Uterus (tissue), 4 donors: ENCODE measurements at places on chromosomes 4 and X.

- DNase-seq, result no peak
Observed at GRCh38 chr4:898123-898522, 34.0 kb downstream of the GAK start.

GRCh38 chrX:18389966-18390365 lies 35.4 kb upstream of the CDKL5 start:
- no peak for DNase-seq

DNA sequence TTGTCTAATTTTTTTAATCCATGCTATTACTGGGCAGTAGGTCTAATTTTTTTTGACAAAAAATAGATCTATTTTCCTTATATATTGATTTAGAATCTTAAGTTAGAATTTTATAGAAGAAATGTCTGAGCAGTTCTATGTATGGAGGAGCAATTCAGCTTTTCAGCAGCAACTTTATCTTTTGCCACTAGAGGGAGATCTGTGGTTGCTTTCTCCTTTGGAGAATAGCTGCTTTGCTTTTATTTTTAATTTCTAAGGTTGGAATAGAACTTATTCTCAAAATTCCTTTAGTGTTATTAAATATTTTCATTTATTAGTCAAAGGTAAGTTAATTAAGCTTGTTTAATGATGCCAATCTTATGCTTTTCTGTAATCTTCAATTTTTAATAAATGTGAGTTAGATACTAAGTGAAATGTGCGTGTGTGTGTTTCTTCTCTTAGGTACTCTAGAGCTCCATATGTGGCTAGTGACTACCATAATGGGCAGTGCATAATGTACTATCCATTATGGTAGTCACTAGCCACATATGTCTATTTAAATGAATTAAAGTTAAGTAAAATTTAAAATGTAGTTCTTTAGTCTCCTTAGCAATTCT lies 29.3 kb downstream of the FAM199X start:
- no peak for DNase-seq

GRCh38 chr4:123401271-123402120 lies 4.9 kb downstream of the SPRY1 start:
- DNase-seq, result no peak
